Fibroblast of skin of right quadriceps (primary cell): ENCODE measurements at places on chromosomes 13 and 19.

- peak; percentile 95 for DNase-seq
Observed at GRCh38 chr19:51339687-51340656, 2.0 kb downstream of the VSIG10L start.

GRCh38 chr19:19661675-19662251 is 1.7 kb downstream of the ATP13A1 start:
- DNase-seq: no peak

DNA sequence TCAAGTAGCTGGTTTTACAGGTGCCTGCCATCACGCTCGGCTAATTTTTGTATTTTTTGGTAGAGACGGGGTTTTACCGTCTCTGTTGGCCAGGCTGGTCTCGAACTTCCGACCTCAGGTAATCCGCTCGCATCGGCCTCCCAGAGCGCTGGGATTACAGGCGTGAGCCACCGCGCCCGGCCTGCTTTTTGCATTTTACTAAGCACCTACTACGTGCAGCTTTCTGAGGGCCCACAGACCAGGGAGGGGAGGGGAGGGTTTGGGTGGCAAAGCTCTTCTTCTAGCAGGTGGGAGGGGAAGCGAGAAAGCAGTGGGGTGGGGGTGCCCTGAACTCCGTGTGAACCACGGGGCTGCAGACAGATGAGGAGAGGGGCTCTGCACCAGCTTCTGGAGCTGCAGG is 15.0 kb downstream of the PALM start:
- DNase-seq: no peak

DNA sequence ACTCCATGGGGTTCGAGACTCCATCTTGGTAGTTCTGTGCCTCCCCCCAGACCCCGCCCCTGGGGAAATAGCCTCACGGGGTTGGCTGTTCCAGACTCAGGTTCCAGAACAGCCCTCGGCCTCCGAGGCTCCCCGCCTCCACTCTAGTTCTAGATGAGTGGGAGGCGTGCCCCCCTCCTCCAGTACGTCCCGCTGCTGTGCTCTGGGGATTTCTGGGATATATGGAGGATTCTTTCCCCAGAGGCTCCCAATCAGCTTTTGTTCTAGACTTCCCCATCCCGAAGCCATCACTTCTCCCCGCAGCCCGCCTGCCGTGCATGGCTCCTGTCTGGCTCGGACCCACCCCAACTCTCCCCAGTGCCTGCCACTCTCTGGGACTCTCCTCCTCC is 1.9 kb upstream of the CACNG7 start:
- no peak for DNase-seq

DNA sequence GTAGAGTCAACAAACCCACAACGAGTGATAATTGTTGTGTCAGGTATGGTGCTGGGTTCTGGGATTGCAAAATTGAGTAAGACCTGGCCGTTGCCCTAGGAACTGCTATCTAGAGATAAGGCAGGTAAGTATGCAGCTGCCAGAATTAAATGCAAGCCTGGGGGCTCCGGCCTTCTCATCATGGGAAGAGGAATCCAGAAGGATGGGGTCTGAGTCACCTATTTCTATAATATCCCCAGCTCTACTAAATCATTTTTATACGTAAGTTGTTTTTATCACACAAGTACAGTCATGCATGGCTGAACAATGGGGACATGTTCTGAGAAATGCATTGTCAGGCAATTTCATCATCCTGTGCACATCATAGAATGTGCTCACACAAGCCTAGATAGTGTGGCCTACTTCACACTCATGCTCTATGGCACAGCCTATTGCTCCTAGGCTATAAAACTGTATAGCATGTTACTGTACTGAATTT is 203.0 kb downstream of the KLF5 start:
- DNase-seq: peak; percentile 56
